ENCODE measurements at places on chromosomes 4 and X.

DNA sequence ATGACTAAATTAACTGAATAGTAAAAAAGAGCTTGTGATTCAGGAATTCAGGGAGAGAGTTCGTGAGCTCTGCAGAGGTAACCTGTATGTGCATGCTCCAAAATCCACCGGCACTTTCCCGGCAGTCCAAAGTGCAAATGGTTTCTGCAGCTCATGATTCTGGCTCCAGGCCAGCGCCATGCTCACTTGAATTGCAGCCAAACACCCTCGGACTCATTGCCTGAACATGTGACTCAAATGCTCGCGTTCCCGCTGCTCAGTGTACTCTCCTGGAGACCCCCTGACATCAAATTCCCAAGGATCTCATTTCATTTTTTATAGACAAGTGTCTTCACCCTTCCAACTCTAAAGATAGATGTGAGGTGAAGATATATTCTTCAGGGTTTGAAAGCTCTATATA lies 44.1 kb upstream of the SH3RF1 start:
- DNase-seq = no peak

DNA sequence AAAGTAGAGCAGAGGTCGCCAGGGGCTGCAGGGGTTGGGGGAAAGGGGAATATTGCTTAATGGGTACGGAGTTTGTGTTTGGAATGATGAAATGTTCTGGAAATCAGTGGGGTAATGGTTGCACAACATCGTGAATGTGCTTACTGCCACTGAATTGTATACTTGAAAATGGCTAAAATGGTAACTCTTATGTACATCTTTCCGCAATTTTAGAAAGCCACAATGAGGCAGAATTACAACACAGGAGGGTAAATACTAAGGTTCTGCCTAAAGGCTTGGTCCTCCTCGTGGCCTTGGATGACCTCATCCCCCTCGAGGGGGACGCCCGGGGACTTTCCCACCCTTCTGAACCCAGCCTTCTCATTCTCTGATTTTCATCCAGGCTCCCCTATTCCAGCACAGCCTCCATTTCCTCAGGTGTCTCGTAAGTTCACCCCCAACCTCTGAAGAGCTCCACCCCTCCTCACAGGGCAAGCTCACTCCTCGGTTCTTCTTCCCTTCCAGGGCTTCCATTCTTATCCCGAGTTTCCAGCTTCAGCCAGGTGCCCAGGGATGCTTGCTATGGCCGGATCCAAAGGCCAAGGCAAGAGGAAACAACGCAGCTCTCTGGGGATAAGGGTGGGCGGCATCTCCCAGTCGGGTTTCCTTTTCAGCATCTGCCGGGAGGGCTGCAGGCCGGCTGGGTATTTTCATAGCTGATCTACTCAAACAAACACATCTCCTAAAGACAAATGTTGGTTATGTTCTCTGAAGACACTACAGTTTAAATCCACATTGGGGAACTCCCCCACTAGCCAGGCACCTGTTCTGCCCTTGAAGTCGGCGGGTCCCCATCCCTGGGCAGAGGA lies 71.3 kb upstream of the ACSL1 start:
- no peak for DNase-seq

- DNase-seq = no peak
Observed at GRCh38 chrX:50567636-50568035, 97.0 kb upstream of the DGKK start.

DNA sequence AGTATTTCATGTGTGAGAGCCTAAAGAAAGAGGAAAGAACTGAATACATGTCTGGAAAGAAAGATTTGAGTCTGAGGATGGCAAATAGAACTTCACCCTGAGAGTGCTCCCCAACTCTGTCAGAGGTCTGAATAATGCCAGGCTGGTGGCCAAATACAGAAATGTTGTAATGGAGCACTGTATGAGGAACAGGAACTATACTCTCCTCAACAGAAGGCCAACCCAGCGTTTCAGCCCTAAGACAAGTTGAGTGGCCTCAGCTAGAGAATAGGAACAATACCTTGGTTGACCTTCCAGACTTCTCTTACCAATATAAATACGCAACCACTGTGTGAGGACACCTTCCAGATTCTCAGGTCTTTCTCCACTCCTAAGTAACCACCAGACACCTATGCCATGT lies 94.5 kb upstream of the STIM2 start:
- no peak for DNase-seq

DNA sequence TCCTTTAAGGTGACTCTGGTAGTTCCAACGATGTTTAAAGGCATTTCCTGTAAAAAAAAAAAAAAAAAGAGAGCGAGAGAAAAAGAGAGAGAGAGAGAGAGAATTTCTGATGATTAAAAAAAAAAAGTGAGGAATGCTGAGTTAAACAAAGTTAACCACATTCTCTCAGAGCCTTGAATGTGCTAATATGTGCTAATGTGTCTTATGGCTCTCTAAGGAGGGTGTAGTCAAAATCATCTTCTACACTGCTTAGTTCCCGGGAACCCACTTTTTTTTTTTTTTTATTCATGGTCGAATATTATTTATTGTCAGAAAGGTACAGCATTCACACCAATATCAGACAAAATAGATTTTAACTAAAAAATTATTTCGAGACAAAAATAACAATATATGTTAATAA lies 111.7 kb downstream of the SNCA start:
- no peak for DNase-seq

DNA sequence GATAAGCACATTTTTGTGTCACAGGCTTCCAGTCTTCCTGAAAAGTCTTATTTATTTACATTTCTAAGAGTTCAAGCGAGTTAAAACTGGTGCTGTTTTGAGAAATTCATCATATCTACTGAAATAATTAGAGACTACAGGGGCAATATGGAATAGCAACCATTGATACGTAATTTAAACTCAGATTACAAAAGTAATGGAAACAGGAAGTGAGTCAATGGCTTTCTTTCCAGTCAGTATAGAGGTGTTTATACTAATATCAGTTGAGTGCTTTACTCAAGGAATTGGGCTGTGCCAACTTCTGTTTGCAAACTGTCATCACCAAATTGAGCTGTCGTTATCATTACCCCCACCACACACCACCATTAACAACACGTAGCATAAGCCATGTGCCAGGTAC lies 222.7 kb downstream of the COL25A1 start:
- DNase-seq = no peak

DNA sequence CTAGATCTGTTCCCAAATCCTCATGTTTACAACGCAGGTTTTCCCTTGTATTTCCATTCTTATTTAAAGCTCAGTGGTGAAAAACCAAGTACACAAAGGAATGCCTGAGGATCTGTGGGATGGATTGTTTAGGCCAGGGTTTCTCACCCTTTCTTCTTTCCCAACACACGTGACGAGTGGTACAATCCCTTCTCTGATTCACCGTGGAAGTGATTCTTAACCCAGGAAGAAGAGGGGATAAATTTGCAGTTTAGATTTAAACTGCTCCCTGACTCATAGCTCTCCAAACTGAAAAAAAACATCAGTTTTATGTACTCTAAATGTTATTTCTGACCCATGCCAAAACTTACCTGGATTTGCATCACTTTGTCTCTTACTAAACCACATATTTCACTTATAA lies 17.0 kb downstream of the PAQR3 start:
- DNase-seq = no peak

- DNase-seq = no peak
Observed at GRCh38 chr4:153618833-153619232, 65.2 kb upstream of the TLR2 start.

DNA sequence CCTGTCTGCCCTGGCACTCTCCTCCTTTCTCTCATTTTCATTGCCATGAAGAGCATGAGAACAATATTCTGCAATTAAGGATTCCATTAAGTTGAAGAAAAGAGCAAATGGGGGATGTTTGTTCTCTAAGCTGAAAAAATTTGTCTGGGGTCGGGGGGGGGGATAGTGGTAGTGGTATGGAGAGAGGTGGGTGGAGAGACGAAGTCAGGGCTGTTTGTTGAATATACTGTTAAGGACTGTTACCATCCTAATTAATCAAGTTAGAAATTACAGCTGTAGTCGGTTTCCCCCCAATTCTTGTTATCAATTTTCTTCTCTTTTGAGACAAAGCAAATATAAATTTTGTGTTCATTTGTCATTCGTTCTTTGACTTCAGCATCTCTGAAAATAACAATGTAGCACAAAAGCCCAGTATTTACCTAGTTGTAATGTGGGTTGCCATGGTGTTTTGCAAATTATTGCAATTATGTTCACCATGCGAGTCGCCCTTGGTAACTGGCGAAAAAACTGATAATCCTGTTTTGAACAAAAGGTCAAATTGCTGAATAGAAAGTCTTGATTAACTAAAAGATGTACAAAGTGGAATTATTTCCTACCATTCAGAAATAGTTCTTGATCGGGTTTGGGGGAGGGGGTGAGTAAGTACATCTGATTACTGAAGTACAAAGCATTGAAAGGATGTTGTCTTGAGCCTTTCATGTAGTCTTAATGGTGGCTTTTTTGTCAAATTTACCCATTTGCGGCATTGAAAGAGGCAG lies 139.1 kb downstream of the ARX start:
- DNase-seq = no peak

GRCh38 chrX:3286196-3286945 lies 60.1 kb downstream of the MXRA5 start:
- no peak for DNase-seq

- DNase-seq = no peak
Observed at GRCh38 chr4:3355266-3355748, 62.5 kb downstream of the RGS12 start.

GRCh38 chr4:55721651-55722050 lies 85.6 kb upstream of the NMU start:
- DNase-seq = no peak

GRCh38 chr4:7196736-7197135 lies 4.4 kb downstream of the SORCS2 start:
- DNase-seq = no peak

- no peak for DNase-seq
Observed at GRCh38 chrX:31697294-31697916, 625.6 kb upstream of the FTHL17 start.

- no peak for DNase-seq
Observed at GRCh38 chrX:139563251-139563650, 32.7 kb downstream of the F9 start.

GRCh38 chr4:138741766-138742377 lies 273.7 kb upstream of the NOCT start:
- DNase-seq = no peak

- no peak for DNase-seq
Observed at GRCh38 chr4:165972747-165973146, 99.7 kb downstream of the TLL1 start.

DNA sequence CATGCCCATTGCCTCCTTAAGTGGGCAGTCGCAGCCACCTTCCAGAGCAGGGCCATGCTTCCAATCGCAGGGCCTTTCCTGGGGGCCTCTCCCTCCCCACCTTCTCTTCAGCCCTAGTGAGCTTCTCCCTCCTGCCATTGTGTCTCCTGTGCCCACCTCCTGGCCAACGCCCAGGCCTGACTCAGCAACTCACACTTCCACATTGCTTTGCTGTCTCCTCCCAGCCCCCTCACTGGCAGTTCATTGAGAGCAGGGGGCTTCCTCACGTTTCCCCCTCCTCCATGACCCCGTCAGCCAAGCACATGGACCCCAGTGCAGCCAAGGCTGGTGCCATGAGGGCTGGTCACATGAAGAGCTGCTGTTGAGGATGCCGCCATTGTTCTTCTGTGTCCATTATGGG lies 25.9 kb downstream of the HTRA3 start:
- no peak for DNase-seq

DNA sequence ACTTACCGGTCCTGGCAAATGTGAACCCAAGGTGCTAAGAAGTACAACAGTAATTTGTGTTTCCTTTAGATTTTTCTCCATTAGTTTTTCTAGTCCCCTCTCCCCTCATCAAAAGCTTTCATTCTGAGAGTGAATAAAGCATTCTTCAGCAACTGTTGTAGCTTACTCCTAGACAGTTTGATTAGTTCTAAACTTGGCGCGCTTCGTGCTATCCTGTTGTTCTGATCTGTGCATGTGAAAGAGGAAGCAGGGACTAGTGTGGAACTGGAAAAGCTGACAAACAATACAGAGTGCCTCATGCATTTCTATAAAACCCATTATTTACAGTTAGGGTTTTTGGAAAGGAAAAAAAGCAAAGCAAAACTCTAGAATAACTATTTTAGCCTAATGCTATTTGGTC lies 556.9 kb upstream of the SLIT2 start:
- no peak for DNase-seq

DNA sequence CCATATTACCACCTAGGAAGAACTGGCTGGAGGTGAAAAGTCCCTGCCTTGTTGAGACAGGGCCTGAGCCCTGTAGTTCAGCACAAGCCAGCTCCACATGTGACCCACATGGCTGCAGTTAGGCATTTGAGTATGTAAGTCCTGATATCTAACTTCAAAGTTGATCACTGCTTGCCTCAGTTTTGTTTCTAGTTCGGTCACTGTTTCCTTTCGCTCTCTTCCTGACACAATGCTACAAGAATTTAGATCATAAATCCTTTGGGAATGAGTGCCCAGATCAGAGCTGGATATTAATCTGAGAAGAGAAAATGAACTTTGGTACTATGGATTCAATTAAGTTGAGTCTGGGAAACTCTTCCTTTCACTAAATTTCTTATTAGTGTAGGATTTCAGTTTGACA lies 48.4 kb downstream of the AKAP4 start:
- DNase-seq = no peak

DNA sequence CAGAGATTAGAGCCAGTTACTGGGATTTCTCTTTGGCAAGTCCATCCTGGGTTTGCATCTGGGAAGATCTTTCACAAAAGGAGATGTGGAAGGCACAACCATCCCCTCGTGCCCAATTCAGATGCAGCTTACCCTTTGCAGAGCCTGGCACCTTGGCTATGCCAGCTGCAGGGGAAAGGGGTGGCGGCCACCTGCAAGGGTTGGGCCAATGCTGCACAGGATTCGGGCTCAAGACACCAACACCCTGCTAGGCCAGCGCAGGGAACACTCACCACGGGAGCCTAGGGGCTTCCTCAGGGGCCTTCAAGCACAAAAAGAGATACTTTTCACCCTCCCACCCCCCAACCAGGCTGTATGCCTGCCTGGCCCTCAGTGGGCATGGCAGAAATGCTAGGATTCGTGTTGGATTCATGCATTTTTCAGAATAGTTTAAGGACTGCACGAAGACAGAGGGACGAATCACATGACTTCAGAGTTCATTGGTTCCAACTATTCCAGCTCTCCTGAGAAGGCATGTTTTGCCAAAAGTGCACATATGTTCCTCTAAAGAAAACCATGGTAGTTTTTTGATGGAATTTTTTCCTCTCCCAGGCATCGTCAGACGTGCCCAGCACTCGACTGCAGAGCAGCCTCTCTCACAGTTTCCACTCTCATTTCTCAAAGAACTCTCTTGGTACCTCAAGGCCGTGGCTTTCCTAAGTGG lies 94.4 kb downstream of the PHKA2 start:
- DNase-seq = no peak

- no peak for DNase-seq
Observed at GRCh38 chr4:183073838-183074145, 25.3 kb upstream of the WWC2 start.

- no peak for DNase-seq
Observed at GRCh38 chr4:76752861-76753501, 145.0 kb downstream of the SOWAHB start.

DNA sequence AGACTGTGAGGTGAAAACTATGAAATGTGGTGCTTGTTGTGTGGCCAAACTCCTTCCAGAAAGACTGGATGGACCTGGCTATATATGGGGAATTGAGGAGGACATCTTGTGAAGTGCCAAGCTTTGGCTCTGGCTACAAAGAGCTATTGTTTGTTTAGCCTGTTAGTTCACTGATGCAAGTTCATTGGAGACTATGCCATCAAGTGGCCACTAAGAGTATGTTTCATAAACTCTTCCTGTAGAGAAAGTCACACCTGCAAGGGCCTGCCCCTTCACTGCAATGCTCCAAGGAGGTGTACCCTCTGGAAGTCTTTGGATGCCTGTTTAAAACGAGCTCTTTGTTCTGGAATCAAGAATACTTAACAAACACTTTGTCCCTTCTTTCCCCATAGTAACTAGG lies 382.0 kb downstream of the GABRG1 start:
- no peak for DNase-seq

GRCh38 chr4:80219301-80220025 lies 22.2 kb downstream of the PRDM8 start:
- no peak for DNase-seq
